Right atrium auricular region (tissue), 2 donors: ENCODE measurements at places on chromosomes 6 and 20.

DNA sequence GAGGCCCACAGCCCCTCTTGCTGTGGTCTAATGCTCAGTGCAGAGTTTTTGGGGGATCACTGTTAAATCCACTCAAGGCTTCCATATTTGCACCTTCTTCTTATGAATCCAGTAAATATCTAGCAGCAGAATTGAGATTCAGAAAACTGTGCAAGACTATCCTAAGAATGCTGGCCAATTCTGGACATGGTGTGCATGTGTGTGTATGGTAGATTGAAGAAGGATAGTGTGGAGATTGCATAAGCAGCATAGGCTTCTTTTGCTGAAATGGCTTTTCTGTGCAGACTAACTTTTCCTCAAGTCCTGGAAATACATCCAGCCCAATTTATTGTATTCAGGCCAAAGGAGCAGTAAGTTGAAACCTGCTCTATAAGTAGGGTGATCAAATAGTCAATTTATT is 39.7 kb downstream of the FBXO9 start:
- H3K4me3 ChIP-seq = no peak overlapping the region
- DNase-seq = no peak
- H3K27ac ChIP-seq = no peak overlapping the region
- peaks cover 17% of the 10 kb centered on the region for H3K36me3 ChIP-seq
- H3K4me1 ChIP-seq = no peaks in the 10 kb centered on the region

DNA sequence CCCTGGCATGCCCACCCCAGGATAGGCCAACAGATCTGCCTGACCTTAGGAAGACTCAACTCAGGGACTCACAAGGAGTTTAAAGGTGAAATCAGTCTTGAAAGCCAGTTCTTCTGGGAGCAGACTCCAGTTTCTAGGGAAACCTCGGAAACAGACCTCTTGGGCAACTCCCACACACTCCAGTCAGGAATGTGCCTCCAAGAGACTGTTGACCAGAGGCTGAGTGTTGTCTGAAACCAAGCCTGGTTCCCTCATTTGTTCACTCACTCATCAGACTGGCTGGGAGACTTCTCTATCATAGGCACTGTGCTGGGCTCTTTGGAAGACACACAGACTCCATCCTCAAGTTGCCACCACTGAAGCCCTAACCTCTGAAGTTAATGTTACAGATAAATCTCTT is 1.8 kb downstream of the TREM1 start:
- H3K27me3 ChIP-seq = no peaks in the 10 kb centered on the region
- H3K4me1 ChIP-seq = no peaks in the 10 kb centered on the region
- no peaks in the 10 kb centered on the region for H3K36me3 ChIP-seq
- H3K27ac ChIP-seq = no peak overlapping the region
- no peak overlapping the region for H3K4me3 ChIP-seq
- DNase-seq = no peak

GRCh38 chr20:41179961-41180360 is 42.6 kb downstream of the PLCG1 start:
- no peak overlapping the region for H3K27ac ChIP-seq
- peak; percentile 52 for DNase-seq
- H3K27me3 ChIP-seq = no peaks in the 10 kb centered on the region
- H3K36me3 ChIP-seq = peaks cover 17% of the 10 kb centered on the region
- H3K4me3 ChIP-seq = no peak overlapping the region
- no peaks in the 10 kb centered on the region for H3K4me1 ChIP-seq

- no peaks in the 10 kb centered on the region for H3K4me1 ChIP-seq
- H3K4me3 ChIP-seq = no peak overlapping the region
- H3K27ac ChIP-seq = no peak overlapping the region
- no peaks in the 10 kb centered on the region for H3K27me3 ChIP-seq
- no peak for DNase-seq
These were observed 199.7 kb upstream of the KCNQ5 start for GRCh38 chr6:72422171-72422570.
